ENCODE measurements at places on chromosomes 6 and 20.

- no peak for DNase-seq
These were observed 264.7 kb downstream of the DLL1 start for GRCh38 chr6:170025935-170026750.

DNA sequence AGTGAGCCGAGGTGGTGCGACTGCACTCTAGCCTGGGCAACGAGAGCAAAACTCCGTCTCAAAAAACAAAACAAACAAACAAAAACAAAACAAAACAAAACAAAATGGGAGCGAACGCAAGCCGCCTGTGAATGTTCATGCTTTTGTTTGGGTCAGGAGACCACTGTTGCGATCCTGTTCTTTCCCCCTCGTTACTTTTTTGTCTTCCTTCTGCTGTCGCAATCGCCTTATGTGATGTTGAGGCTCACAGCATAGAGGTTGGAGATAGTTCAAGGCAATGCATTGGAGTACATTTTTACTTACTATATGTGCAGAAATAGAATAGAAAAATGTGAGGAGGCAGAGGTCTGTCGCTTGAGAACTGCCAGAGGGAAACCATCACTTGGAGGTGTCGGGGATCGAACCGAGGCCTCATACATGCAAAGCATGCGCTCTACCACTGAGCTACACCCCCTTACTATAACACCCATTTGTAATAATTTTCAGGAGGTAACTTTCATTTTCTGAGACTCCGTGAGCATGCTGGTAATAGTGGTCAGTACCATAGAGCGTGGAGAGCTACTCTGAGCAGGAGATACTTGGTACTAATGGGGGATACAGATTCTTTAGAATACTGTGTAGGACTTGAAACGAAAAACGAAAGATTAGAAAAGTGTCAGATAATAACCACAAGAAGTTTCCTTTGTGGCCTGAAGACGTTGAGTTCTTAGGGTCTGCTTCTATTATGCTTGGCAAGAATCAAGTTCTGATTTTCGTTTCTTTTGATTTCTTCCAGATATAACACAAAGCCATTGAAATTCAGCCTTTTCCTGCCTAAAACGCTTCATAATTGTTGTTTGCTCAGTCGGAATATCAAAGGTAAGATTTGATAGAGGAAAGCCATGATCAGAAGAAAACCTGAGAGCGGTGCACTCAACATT is 121.1 kb downstream of the TRIM27 start:
- DNase-seq = no peak

GRCh38 chr20:35601990-35602389 is 13.6 kb upstream of the SPAG4 start:
- DNase-seq = no peak

DNA sequence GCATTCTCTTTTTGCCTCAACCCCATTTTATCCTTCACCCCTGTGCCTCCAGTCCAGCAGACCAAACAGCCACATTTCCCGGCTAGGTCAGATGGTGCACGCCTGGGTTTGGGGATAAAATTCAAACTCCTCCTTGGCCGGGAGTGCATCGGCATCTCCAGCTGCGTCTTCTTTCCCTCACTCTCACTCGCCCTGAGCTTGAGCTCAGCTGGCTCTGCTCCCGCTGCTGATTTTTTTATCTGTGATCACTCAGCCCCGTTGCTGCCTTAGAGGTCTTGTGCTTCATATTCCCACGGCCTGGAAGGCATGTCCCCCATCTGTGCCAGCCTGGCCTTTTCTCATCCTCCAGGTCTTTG is 6.8 kb upstream of the EZR start:
- no peak for DNase-seq

DNA sequence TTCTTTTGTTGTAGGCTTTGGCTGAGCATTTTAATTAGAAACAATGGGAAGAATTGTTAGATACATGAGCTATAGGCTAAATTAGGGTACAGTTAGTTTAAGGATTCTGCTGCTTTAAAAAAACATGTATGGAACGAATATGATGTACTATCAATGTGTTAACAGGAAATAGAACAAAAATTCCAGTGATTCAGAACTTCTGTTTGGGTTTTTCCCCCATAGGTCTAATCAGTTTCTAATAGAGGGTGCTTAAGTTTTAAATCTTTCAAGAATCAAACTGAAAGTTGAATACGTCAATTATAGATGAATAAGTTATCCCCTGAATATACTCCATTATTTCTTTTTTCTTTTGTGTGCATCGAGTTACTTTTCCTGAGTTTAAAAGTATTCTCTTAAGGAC is 1.9 kb downstream of the TAB2 start:
- DNase-seq = no peak

Data from inflammatory macrophage (primary cell).